ENCODE measurements at places on chromosomes 12 and 14.

GRCh38 chr12:106714926-106715325, 59.6 kb upstream of the RIC8B start:
- DNase-seq = no peak

- DNase-seq = no peak
Measured at GRCh38 chr12:124327362-124328043, 32.6 kb downstream of the RFLNA start.

GRCh38 chr12:102051431-102051965, 10.3 kb downstream of the WASHC3 start:
- DNase-seq = no peak

DNA sequence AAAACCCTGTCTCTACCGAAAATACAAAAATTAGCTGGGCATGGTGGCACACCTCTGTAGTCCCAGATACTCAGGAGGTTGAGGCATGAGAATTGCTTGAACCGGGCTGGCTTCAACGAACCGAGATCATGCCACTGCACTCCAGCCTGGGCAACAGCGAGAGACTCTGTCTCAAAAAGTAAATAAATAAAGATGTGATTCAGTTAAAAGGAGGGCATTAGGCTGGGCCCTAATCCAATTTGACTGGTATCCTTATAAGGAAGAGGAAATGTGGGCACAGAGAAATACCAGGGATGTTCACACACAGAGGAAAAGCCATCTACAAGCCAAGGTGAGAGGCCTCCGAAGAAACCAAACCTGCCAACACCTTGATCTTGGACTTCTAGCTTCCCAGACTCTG, 10.1 kb upstream of the DCAF4 start:
- no peak for DNase-seq

DNA sequence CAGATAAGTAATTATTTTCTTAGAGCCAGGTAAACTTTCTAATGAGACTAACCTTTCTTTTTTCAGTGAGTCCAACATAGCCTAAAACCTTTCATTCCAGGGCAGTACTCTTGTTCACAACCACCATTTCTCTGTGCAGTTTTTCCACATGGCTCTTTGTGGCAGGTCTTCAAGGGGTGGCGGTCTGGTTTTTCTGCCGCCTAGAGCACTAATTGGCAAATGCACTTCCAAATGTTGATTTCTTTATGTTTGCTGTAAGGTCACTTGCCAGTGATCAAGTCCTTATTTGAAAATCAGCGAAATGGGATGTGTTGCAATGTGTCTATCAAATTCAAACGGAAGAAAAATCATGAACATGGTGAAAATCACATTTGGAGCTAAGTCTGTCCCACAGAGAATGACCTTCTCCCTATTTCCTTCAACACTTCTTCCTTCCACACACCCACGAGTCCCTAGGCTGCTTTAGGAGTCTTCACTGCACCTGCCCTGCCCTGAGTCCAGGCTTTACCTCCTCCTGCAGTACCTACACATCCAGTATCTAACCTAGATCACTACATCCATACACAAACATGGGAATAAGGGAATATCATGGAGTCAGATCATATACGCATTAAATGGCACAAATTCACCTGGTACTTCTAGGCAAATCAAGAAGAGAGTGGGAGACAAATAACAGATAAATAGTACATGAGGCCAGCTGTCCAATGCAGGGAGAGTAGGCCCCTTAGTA, 1.9 kb downstream of the SRGAP1 start:
- DNase-seq = no peak

DNA sequence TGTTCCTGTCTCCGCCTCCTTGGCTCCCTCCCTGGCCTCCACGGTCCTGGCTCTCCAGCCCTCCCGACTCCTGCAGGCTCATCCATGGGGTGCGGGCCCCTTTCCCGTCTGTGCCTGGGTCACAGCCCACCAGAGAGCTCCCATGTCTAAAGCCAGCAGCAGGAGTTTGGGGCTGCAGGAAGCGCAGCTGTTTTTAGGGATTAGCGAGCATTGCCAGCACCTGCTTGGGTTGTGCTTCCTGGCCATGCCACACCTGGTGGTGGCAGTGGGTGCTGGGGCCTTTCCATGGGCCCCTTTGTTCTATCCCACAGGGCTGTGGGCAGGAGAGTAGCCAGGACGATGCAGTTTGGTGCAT, 64.7 kb downstream of the KIF26A start:
- no peak for DNase-seq

DNA sequence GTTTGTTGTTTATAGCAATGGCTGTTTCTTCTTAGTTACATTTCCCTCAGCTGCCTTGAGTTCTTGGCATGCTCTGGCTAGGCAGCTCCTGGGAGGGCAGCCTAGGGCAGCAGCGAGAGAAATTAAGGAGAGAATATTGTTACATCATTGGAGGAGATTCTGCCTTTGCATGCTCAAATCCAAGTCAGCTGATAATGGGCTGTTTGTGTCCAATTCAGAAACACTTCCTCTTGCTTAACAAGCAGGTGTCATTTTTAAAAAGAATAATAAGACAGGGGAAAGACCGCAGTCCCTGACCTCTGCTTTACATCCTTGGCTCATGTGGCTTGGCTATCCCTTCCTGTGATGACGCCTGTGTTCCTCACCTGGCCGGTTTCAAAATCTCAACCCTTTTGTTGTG, 76.9 kb downstream of the ESR2 start:
- DNase-seq = no peak

- DNase-seq = no peak
Measured at GRCh38 chr14:56592746-56593544, 13.3 kb downstream of the TMEM260 start.

DNA sequence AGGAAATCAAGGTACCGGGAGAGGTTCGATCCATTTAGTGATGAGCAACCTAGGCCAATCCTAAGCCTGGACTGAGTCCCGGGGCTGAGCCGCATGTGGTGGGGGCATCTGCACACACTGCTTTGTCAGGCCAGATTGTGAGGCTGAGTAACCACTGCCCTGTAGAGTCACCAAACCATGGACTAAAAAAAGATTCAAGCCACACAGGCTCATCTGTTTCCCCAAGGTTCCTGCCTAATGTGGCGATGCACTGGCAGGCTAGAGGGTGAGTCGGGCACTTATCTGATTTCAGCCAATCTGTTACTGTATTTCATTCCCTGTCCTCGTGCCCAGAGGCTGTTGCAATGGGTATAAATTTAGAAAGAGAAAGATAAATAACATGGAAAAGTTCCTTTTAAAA, 140.8 kb downstream of the TTC7B start:
- DNase-seq = no peak

- no peak for DNase-seq
Measured at GRCh38 chr12:64171715-64172114, 50.4 kb downstream of the KICS2 start.

DNA sequence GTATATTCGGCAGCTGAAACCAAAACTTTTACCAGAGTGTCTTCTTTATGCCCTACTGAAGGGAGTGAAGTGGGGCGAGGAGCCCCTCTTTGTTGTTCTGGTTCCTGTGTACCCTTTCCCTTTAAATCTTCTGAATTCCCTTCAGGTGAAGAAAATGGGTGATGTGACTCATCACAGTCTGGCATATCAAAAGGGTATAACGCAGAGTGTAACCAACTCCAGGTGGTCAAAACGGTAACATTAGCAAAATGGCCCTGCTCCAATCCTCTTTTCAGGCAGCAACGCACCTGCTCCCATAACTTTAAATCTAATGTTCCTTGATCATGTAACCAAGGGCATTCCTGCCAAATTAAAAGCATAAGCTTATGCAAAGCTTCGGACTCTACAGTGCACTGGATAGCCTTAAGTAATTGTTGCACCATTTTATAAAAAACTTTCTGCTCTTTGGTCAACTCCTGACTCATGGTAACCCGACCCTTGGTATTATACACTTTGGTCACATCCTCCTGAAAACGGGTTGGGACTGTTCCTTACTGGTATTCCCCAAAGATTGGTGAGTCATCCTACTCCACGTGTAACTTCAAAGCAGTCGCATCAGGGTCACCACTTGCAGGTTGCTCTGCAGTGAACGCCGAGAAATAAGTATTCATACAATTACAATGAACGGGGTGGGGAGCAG, 83.1 kb downstream of the KCNMB4 start:
- DNase-seq = no peak

DNA sequence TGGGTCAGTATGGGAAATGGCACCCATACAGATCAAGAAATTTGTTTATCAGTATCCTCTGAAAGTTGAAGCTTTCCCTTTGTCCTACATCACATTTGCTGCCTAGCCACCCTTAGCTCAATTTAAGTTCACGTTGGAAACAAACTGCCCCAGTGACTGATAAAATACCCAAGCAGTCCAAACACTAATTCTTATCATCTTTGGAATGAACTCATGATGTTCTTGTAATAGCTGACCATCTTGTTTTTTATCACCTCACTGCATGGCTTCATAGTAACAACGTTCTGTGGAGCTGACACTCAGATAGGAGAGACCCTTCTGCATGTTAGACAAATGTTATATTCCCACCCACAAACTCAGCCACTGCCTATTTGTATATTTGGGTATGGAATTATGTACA, 93.4 kb downstream of the GPR135 start:
- no peak for DNase-seq

DNA sequence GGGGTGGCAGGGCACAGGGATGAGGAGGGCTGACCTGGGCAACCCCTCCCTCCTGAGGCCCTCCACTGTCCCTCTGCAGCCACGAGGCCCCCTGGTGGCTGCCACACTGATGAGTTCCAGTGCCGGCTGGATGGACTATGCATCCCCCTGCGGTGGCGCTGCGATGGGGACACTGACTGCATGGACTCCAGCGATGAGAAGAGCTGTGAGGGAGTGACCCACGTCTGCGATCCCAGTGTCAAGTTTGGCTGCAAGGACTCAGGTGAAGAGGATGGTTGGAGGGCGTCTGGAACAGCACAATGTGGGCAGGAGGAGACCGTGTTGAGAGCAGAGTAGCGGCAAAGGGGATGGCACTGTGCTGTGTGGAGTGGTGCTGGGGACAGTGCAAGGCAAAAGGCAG, 25.7 kb upstream of the LRP1-AS start:
- DNase-seq = peak; percentile 7

DNA sequence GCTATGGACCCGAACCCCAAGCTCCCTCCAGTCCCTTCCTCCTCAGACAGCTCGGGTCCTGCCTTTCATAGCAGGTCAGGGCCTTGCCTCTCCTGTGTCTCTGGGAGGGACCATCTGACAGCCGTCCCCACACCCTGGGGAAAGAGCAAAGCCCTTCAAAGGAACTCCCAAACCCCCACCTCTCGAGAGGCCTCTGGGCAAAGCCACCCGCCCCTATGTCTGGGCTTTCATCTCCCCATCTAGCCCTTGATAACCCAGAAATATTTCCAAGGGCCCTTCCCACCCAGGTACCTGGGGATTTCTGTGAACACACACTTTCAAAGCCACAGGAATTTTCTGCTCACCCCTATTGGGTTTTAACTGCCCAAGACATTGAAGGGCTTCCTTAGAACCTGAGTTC, 32.1 kb downstream of the SNRNP35 start:
- no peak for DNase-seq

GRCh38 chr14:24574206-24574774, 1.8 kb downstream of the CTSG start:
- DNase-seq = no peak

DNA sequence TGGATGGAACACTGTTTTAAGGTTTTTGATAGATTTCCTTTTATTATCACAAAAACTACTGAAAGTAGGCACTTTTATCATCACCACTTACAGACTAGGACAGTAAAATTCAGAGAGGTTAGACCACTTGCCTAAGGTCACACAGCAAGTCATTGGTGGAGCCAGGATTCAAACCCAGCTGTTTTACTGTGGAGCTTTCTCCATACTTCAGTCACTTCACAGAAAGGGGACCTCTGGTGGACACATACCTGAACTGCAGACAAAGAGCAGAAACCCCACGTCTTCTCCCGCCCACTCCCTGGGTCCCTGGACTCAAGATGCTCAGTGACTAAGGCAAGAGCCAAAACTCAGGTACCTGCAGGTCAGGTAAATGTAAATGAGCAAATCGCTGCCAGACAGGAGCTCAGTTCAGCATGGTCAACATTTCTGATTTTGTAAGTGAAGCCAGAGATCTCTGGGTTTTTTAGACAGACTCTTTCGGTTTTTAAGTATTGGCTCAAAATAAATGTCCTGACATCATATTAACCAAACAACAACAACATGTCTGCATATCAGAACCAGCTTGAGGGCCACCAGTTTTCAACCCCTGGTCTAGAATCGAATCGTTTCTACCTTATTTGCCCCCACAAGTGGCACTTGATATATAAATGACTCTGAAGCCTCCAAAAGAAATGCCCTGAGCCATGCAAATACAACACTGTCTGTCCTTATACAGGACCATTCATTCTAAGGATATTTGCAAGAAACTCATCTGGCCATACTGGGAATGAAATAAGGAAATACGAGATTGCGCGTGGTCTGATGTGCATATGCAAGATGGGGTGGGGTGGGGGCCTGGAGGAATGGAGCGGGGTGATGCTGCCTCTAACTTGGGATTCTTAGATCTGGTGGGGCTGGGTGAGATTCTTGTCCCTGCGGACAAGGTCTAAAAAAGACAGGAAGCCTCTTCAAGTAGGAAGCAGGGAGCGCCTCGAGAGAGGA, 110.9 kb downstream of the KSR2 start:
- DNase-seq = peak; percentile 35

DNA sequence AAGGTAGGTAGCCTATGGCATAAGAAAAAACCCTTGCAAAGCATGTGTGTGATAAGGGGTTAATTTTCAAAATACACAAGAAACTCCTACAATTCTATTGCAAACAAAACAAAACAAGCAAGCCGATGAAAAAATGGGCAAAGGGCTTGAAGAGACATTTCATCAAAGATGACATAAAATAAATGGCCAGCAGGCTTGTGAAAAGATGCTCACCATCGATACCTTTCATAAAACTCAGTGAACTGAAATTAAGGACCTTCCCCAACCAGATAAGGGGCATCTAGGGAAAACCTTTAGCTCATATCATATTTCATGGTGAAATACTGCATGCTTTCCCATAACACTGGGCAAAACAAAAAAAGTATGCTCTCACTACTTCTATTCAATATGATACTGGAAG, 131.2 kb downstream of the PPM1H start:
- DNase-seq = no peak

DNA sequence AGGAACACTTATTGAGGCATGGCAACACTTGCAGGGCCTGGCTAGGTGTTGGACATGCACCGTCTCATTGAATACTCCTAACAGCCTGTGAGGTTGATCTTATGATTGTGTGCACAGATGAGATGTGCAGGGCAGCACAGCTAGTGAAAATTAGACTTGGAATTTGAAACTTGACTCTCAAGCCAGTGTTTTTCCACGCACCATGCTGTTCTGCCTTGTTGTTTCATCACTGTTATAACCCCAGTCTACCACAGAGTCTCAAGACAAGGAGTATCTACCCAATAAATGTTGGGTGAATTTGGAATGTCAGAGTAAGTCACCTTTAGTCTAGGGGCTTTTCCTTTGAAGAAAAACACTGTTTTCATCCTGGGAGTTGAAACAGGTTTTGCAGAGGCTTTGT, 55.8 kb upstream of the LRIG3 start:
- DNase-seq = no peak

DNA sequence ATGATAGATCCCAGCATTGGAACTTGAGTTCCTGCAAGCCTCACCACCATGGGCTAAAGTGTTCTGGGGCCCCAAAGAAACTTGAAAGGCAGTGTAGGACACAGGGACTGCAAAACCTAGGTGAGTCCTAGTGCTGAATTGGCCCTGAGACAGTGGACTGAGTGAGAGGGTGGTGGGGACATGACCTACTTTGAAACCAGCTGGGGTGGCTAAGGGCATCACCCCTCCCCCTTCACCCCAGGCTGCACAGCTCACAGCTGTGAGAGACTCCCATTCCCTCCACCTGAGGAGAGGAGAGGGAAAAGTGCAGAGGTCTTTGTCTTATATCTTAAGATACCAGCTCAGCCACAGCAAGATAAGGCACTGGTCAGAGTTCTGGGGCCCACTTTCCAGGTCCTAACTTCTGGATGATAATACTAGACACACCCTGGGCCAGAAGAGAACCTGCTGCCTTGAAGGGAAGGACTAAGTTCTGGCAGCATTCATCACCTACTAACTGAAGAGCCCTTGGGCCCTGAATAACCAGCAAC, 62.5 kb downstream of the MAPKAPK5 start:
- no peak for DNase-seq

Data from iPS DF 19.7 (cell line).